Cerebellar cortex (tissue), 1 donor: ENCODE measurements at places on chromosomes 1 and 21.

DNA sequence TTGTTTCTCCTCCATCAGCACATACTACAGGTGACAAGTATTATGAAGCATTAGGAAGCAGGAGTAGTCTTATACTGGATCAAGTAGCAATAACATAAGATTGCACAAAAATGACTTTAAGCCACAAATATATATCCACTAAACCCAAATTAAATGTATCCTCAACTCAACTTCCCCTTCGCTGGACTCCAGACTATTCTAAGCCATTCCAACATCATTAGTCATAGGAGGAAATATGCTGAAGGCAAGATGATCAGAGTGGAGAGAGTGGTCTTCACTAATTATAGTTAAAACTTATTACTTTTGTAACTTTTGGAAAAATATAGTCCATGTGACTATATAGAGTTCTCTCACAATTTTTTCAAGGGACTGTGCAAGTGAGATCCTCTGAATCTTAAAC, 390.7 kb upstream of the ZP4 start:
- no peak for DNase-seq

GRCh38 chr1:203548892-203549291, 54.9 kb downstream of the OPTC start:
- DNase-seq = no peak

- DNase-seq = no peak
These were observed 18.6 kb downstream of the AK2 start for GRCh38 chr1:33018112-33018511.

- DNase-seq = no peak
These were observed 39.8 kb downstream of the MYSM1 start for GRCh38 chr1:58660105-58660504.

DNA sequence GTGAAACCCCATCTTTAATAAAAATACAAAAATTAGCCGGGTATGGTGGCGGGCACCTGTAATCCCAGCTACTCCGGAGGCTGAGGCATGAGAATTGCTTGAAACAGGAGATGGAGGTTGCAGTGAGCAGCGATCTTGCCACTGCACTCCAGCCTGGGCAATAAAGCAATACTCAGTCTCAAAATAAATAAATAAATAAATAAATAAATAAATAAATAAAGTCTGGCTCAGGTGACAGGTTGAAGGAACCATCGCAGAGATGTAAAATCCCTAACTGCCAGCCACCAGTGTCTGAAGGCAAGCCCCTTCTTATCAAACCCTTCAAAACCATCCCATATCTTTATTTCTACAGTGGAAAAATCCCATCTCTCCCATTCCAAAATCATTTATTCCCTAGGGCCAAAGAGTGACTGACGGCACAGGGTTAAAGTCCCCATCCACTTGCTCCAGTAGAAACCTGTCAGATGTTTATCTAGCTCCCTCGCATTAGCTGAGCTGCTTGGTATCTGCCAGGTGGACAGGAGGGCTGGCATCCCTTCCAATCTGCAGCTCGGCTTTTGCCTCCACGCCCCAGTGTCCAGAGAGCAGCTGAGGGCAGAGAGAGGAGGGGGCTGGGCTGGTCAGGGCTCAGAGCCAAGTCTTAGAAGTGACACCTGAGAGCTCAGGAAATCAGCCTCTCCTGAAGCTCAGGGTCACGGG, 5.0 kb downstream of the CSRP1 start:
- no peak for DNase-seq
